Gastrocnemius medialis (tissue), 4 donors: ENCODE measurements at places on chromosomes 5 and 9. TPM values are rescaled to one million over a fixed set of nuclear protein-coding genes. Genes with fewer than 3 reads are reported as not detected.

OLFML2A gene
- total RNA-seq = 23.8 TPM

SLC34A1 gene
- total RNA-seq = not detected

KIF4B gene
- total RNA-seq = not detected

SPATA31C1 gene
- not detected for total RNA-seq

ACO1 gene
- 28.9 TPM for total RNA-seq

GRCh38 chr9:23707249-23707648, 118.8 kb downstream of the ELAVL2 start:
- no peak for DNase-seq
- H3K36me3 ChIP-seq = no peaks in the 10 kb centered on the region

DNA sequence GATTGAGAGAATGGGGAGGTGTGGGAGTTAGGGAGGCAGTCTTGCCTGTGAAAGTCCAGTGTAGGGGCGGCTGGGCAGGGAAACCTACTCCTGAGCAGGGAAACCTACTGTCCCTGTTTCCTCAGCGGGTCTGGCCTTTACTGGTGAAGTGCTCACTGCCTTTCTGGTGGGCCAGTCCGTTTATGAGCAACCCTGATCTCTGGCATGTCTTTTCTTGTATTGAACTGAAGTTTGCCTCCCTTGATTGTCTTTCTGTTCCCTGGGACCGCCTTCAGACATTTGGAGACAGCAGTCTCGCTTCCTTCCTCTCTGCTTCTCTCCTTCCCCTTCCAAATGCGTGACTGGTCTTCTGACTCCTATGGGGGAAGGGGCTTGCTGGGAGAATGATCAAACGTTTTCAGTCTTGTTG, 2.9 kb downstream of the SNX18 start:
- peak overlapping the region; percentile 79 for H3K27ac ChIP-seq
- no peaks in the 10 kb centered on the region for H3K36me3 ChIP-seq
- peaks cover 62% of the 10 kb centered on the region for H3K4me1 ChIP-seq

- no peak overlapping the region for H3K27ac ChIP-seq
- no peak for DNase-seq
- H3K4me3 ChIP-seq = no peak overlapping the region
- H3K4me1 ChIP-seq = no peaks in the 10 kb centered on the region
- no peaks in the 10 kb centered on the region for H3K27me3 ChIP-seq
- H3K36me3 ChIP-seq = no peaks in the 10 kb centered on the region
These were observed 2.3 kb downstream of the CRB2 start for GRCh38 chr9:123358181-123358905.

DNA sequence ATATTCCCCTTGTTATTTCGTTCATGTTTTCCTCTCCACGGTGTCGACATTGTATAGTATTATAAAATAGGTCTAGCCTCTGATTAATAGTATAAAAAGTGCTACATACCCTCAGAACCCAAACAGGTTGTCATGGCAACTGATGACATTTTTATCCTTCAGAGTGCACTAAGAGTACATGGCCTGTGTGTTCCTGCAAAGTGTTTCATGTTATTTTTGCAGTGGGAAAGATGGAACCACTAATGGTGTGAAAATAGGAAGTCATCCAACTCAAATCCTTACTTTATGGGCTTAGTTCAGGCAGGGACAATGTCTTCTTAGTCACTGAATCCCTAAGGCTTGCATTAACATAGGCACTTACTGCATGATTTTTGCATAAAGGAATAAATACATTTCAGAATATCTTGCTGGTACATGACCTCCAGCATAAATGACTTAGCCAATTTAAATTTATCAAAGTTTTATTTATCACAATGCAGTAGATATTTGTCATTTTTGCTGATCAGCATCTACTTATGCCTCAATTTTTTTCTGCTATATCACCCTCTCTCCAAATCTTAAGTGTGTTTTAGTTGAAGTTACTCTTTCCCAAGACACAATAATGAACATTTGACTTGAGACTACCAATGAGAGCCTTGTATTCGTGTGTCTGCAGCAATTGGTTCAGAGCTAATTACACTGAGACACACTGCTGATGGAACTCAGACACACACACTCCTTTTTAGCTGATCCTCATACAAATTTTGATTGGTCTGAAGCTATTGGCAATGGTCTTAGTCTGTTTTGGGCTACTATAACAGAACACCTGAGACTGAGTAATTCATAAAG, 243.7 kb downstream of the KCTD16 start:
- no peak overlapping the region for H3K27ac ChIP-seq
- no peak overlapping the region for H3K4me3 ChIP-seq
- H3K4me1 ChIP-seq = no peaks in the 10 kb centered on the region

DNA sequence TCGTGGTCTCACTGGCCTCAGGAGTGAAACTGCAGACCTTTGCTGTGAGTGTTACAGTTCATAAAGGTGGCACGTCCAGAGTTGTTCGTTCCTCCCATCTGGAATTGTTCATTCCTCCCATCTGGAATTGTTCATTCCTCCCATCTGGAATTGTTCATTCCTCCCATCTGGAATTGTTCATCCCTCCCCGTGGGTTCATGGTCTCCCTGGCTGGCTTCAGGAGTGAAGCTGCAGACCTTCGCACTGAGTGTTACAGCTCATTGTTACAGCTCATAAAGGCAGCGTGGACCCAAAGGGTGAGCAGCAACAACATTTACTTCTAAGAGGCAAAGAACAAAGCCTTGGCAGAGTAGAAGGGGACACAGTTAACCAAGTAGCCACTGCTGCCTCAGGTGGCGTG, 69.1 kb downstream of the GCNT1 start:
- no peak overlapping the region for H3K4me3 ChIP-seq
- no peaks in the 10 kb centered on the region for H3K27me3 ChIP-seq
- H3K27ac ChIP-seq = no peak overlapping the region
- no peaks in the 10 kb centered on the region for H3K4me1 ChIP-seq

DNA sequence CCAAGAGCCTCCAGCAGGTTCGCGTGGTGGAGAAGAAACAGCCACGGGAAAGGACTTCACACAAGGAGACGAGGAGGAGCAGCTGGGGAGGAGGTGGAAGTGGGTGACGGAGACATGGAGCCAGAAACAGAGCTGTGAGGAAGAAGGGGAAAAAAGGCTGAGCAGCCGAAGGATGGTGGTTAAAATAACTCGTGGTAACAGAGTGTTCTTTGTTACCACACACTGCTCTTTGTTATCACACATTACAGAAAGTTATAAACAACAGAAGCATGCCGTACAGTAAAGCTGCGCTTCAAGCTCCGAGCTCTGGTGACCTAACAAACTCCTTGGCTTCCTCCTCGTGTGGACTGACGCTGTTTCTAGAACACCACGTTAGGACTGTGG, 215.4 kb downstream of the GLIS3 start:
- peak; percentile 4 for DNase-seq
- H3K4me3 ChIP-seq = no peak overlapping the region
- no peaks in the 10 kb centered on the region for H3K27me3 ChIP-seq
- H3K36me3 ChIP-seq = no peaks in the 10 kb centered on the region
- H3K27ac ChIP-seq = no peak overlapping the region

DNA sequence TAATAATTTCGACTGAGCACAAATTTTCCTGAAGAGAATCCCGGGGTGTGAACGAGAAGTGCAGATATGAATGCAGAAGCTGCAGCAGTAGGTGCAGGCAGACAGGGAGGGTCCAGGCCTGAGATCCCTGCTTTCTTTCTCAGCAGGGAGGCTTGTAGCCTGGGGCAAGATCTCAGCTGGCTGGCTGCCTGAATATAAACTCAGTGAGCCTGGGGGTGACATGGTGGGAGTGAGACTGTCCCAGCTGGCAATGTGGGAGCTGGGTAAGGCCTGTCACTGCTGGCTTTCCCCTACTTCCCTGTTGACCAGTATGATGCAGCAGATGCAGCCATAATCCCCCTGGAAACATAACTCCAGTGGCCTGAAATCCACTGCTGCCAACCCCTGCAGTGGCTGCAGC, 325.2 kb downstream of the CETN3 start:
- no peak overlapping the region for H3K27ac ChIP-seq

DNA sequence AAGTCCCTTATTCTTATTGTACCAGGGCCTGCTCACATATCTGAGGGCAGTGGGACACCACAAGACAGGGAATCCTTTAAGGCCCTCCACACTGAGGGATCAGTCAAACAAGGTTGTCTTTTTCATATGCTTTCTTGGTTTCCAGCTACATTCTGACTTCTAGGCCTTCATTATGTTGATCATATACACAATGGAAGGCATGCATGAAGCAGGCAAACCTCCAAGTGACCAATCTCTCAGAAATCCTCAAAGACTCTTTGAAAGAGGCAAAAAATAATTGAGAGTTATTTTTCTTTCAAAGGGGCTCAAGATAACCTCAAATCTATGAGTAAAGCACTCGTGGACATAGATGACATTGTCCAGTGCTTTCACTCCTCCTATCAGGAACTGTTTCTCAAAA, 1195.9 kb upstream of the ACO1 start:
- H3K4me1 ChIP-seq = no peaks in the 10 kb centered on the region
- H3K27me3 ChIP-seq = no peaks in the 10 kb centered on the region
- H3K27ac ChIP-seq = no peak overlapping the region
- no peaks in the 10 kb centered on the region for H3K36me3 ChIP-seq

DNA sequence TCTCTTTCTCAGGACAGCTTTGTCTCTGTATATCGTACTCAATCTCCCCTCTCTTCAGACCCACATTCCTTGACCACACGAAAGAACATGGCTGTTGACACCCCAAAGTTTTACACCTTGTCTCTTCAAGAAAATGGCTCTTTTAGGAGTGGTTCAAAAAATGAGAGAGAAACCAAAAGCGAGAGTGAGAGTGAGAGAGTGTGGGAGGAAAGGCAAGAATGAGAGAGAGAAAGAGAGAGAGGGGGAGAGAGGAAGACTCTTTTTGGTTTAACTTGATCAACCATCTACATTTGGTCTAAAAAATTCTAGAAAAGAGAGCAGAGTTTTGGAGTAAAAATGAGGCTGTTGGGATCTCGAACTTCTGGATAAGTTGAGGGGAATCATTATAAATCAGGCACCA, 581.8 kb upstream of the WWC1 start:
- no peaks in the 10 kb centered on the region for H3K4me1 ChIP-seq
- DNase-seq = no peak
- H3K4me3 ChIP-seq = no peak overlapping the region
- H3K36me3 ChIP-seq = no peaks in the 10 kb centered on the region
- no peak overlapping the region for H3K27ac ChIP-seq

DNA sequence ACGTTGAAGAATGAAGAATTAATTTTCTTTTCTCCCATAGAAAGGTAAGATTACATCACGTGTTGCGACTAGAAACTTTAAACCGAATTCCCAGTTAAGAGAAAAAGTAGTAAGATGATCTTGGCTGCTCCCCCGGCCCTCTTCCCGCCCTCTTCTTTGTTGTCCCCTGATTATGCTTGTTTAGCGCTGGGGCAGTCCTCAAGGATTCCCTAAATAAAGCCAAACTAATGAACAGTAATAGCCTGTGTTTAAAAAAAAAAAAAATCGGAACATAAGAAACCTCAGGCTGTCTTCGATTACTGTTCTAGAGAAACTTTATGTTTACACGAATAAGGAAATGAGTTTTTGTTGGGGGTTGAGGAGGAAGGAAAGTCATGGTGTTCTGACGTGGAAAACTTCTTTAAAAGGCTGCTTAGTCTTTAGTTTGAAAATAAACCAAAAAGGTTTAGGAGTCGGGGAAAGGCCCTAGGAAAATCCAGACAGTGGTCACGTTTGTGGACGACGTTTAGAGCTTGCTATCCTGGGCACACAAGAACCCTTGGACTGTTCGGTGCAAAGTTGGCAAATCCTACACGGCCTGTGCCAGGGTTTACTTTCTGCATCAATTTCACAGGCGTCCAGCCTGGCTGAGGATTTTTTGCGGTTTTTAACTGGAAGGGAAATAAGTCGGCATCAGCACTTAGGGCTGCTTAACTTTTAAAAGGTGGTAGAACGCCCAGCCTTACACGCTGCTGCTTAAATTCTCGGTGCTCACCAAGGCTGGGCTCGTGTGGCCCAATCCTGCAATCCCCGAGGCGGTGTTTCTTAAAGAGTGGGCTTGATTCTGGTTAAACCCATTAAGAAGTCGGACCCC, 1.1 kb upstream of the MAT2B start:
- H3K27ac ChIP-seq = peak overlapping the region; percentile 98
- peak overlapping the region; percentile 75 for H3K4me3 ChIP-seq
- peak; percentile 35 for DNase-seq
- peaks cover 43% of the 10 kb centered on the region for H3K4me1 ChIP-seq

DNA sequence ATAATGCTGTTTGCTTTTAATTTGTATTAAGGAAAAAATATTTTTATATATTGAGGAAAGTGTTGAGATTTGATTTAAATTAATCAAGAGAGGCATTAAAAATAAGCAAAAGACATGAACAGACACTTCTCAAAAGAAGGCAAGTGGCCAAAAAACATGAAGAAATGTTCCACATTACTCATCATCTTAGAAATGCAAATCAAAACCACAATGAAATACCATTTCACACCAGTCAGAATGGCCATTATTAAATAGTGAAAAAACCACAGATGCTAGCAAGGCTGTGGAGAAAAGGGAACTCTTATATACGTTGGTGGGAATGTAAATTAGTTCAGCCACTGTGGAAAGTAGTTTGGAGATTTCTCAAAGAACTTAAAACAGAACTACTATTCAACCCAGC, 45.9 kb downstream of the RANBP17 start:
- H3K4me3 ChIP-seq = no peak overlapping the region
- no peak overlapping the region for H3K27ac ChIP-seq
- no peaks in the 10 kb centered on the region for H3K4me1 ChIP-seq
- DNase-seq = no peak
- H3K27me3 ChIP-seq = no peaks in the 10 kb centered on the region
